CD4-positive, alpha-beta T cell treated with Interleukin-4 for 4 hours (primary cell): ENCODE measurements at places on chromosomes 13 and 19.

DNA sequence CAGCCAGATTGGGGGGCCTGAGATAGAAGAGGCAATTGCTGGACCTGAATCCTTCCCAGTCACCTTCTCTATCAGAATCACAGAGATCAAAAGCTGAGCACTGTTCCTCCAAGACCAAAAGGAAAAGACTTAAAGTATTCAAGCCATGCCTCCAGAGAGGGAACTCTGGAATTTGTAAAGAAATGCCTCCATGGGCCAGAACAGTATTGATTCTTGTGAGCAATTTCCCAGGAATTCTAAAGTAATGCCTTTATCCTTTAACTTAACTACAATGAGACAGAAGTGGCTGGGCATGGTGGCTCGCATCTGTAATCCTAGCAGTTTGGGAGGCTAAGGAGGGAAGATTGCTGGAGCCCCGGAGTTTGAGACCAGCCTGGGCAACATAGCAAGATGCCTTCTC, 148.8 kb downstream of the FLT1 start:
- no peak for DNase-seq

DNA sequence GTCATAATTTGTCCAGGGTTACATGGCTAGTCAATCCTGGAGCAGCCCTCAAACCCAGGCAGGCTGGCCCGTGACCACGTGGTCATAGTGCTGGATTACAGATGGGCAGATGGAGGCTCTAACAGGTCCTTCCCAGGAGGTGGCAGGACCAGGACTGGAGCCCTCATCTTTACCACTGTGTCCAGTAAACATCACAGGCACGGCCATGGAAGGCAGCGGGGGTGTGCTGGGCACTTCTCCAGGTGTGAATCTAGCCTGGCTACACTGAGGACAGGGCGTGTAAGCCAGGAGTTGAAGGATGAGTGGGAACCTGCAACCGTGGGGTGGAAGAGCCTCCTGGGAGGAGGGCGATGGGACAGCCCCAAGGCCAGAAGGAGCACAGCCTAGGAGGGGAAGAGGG, 6.1 kb downstream of the CIC start:
- DNase-seq: no peak

GRCh38 chr13:80921541-80921940, 580.6 kb upstream of the SPRY2 start:
- DNase-seq: no peak

GRCh38 chr19:47283405-47284059, 8.8 kb downstream of the INAFM1 start:
- no peak for DNase-seq

DNA sequence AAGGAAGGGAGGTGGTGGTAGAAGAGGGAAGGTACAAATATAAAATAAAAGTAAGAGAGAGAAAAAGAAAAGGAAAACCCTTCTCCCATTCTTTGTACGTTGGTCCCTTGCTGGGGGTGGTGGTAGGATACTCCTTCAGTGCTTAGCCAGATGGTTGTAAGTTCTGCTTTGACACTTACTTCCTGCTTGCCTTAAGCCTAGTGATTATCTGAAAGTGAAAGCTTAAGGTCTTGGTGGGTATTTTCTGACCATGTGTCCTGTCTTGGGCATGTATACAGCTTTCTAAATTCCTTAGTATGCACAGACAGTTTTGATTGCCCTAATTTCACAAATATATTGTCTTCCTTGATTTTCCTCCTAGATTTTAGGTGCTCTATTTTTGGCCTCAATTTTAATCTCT, 314.8 kb downstream of the PCDH17 start:
- no peak for DNase-seq

GRCh38 chr13:45786293-45786920, 65.1 kb downstream of the SIAH3 start:
- no peak for DNase-seq
